ENCODE measurements at places on chromosomes 13 and 19.

- no peak for DNase-seq
Measured at GRCh38 chr19:18290302-18291018, 9.0 kb upstream of the JUND start.

DNA sequence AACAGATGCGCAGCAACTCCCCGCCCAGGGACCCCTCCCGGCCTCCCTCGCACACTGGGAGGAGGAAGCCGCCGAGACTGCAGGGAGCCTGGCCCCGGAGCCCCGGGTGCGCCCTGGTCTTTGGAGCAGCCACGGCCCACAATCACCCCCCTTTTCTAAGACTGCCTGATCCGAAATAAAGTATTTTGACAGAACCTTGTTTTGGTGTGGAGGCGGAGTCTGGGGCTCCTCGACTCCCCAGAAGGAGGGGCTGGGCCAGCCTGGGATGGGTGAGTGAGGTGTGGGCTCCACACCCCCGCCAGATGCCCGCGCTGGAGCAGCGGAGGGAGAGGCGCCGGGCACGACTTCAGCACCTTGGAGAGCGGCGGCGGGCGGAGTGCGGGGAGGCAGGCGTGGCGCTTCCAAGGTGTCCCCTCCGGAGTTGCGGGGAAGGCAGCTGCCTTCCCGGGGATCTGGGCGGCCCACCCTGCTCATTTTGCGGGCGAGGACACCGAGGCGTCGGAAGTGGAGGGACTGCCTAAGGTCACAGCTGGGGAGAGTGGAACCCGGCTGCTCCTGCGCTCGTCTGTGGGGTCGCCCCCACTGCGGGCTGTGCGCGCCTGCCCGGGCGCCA is 9.4 kb downstream of the SIRT6 start:
- DNase-seq: no peak

DNA sequence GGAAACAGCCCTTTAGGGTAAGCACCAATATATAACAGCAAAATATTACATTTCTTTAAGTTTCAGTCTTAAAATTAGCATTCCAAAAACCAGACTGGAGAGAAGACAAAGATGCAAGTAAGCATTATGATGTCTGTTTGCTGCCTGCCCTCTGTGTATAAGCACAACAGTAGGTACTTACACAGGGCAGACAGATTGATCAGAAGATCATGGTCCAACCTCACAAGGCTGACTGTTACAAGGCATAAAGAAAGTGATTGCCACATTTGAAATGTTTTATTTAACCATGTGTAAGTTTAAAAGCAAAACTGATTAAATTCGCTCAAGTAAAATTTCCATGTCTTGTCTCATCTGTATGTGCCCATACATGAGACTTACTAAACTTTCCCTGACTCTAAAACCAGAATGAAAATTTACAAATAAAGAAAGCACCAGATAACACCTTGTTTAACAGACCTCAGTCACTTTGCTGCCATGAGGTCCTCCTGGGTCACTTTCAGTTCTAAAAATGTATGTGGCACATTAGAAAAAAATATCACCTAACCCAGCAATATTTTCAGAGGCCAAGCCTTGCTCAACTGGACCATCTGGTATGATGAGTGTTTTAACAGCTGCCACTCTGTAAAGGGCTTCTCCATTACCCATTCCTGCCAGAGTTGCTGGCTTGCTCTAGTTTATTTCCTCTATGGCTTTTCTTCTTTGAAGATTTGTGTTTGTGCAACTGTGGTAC is 297.0 kb downstream of the RBM26 start:
- no peak for DNase-seq

DNA sequence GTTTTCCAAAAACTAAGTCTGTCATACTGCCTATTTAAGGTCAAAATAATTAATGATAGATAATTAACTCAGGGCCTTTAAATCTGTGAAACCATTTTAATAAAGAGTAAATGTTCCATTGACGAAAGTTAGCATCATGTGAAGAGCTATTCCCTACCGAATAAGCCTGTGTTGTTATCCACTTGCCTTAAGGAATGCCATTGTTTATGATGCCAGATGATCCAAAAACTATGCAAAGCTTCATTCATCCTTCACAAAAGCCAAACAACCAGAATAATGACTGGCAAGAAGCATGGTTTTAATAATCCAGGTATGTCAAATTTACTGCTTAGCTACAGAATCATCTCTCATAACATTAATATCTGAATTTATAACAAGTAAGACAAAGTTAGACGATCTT is 6.5 kb upstream of the GPC6 start:
- DNase-seq: no peak

DNA sequence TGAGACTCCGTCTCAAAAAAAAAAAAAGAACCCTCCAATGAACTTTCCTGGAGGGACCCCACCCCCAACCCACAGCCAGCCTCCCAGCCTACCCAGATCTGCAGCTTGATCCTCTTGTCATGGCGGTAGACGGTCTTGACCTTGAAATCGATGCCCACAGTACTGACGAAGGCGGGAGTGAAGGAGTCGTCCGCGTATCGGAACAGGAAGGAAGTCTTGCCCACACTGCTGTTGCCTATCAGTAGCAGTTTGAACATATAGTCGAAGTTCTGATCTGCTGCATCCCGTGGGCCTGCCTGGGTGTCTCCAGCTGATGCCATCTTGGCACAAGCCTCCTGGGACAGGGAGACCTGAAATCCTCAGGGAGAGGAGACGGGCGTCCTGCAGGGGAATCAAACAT is 2.4 kb downstream of the RAB3D start:
- DNase-seq: no peak

DNA sequence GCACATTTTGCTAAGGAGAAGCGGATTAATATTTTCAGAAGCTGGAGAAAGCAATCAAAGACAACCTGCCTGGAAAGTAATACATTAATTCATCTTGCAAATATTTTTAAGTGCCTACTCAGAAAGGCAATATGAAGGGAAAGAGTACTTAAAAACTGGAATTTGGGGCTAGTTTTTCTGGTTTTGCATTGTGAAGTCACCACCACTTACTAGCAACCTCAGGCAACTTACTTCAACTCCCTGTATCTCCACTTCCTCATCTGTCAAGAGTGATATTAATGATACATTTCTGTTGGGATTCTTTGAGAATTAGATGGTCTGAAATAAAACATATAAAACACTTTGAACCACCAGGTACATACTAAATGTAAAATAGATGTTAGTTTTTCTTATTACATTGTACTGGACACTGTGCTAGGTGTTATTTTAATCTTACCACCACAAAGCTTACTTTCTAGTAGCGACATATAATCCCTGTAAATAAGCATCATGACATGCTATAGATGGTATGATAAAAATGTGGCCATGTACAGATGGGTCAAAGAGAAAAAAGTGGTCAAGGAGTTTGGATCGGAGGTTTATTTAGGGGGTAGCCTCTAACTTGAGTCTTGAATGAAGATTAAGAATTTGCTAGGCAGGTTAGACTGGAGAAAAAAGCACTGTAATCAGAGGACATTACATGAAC is 101.2 kb downstream of the SPRY2 start:
- no peak for DNase-seq

DNA sequence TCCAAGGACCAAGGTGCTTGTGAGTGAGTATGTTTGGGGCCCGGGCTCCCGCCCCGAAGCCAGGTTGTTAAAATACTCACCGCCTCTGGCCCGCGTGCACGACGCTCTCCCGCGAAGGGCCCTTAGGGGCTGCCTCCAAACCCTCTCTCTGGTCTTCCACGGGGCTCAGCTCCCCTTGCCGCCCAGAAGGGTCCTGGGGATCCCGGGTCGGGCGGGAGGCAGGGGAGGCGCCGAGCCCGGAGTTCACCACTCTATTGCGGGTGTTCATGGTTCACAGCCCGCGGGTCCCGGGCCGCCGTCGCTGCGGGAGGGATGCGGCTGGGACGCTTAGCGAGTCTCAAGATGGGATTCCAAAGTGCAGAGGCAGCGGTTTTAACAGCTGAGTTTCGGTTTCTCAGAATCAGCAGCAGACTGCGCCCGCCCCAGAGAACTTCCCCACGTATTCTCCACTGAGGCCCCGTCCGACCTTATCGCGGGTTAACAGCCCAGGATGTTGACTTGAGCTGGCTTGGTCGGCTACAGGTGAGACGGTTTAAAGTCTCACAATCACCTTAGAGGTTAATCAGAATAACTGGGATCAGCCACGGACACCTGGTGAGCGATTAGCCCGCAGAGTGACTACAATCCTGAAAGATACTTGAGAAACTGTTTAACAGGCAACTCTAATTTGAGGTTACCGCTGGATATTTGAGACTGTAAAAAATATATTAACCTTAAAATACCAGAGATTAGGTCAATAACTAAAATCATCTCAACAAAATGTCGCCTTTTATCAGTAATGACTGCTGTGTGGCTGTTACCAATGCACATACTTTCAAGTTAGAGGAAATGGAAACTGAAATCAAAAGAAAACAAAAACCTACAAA is at the start of gene EPSTI1:
EPSTI1 (minus strand) TSS at position 344 of the 866 bp plus-strand sequence; CDS start at position 268, 76 bp downstream.
- DNase-seq: peak; percentile 30

GRCh38 chr19:30344446-30345425 is 27.4 kb upstream of the ZNF536 start:
- DNase-seq: no peak

- no peak for DNase-seq
Measured at GRCh38 chr19:33376423-33376822, 2.9 kb downstream of the CEBPG start.

DNA sequence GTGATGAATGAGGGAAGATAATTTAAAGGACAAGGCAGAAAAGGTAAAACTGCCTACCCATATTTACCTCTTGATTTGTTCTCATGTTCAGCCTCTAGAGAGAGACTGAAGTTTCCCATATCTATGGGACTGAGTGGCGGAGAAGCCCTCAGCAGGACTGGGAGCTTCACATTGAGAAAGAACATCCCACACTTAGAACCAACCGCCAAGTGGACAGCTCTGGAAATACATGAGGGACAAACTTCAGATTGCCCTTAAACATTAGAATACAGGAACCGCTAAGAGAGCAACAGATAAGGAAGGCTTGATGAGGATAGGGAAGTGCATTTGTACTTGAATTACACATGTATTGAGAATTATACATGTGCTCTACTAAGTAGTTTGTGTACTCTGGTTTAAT is 316.0 kb upstream of the MIR17HG start:
- DNase-seq: no peak

DNA sequence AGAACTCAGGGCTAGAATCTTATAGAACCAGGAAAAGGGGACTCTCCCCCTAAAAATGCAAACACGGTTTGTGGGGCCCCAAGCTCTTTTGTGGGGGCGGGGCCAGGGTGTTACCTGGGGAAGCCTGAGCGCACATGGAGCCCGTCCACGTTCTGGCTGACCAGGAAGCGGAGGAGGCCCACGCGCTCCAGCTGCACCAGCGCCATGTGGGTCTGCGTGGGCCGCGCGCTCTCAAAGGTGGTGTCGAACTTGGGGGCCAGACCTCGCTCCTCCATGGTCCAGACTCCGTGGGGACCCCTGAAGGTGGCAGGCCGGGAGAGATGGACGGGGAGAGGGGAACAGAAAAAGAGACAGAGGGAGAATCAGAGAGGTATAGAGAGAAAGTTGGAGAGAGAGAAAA is 3.4 kb downstream of the SIRT6 start:
- no peak for DNase-seq

DNA sequence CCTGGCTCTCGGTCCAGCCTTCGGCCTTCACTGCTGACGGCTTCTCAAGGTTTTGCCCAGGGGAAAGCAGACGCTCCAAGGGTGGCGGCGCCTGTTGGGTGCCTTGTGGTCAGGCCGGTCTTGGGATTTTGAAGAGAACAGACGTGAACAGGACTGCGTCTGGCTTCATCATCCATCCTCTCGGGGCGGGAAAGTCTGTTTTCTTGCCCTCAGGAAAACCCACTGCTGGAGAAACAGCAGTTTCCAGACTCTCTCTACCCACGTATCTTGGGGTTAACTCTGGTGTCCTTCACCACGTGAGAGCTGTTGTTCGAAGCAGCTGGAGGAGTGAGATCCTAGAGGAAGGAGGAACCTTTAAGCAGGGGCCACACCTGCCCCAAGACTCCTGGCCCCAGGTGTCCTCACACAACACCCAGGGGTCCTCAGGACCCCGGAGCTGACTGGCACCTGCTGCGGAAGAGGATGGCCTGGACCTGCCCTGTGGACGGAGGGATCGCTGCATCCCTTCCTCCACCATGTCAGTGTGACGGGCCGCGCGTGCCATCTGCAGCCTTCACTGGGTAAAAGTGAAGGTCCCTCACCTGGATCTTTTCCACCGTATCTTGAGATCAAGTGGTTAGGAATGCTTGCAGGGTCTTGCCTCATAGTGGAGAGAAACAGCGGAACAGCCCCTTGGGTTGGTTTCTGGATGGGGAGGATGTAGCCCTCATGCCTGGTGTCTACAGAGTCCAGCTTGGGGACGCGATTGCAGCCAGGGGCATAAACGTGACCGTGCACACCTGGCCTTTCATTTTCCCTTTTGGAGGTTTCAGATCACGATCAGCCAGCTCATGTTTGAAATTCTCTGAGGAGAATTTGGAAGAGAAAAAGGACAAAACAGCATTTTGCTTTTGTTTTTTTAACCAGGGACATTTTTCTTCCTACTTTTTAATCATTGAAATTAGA is 69.5 kb upstream of the MCF2L start:
- DNase-seq: no peak

- DNase-seq: no peak
Measured at GRCh38 chr19:8515317-8515716, 1.4 kb upstream of the ZNF414 start.

DNA sequence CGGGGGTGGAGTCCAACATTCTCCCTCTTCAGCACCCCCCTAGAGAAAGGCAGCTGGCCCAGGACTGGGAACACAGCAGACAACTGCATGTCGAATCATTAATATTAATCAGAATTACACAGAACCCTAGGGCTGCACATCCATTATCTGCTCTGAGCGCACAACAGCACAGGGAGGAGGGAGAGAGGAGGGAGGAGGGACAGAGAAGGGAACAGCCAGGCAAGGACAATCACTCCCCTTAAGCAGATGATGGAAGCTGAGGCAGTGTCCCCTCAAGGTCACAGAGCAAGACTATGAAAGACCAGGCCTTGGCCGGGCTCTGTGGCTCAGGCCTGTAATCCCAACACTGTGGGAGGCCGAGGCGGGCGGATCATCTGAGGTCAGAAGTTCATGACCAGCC is 25.7 kb downstream of the TLE6 start:
- DNase-seq: no peak

- DNase-seq: no peak
Measured at GRCh38 chr19:47374876-47375693, 26.0 kb downstream of the DHX34 start.

- no peak for DNase-seq
Measured at GRCh38 chr13:83929157-83929556, 46.9 kb upstream of the SLITRK1 start.

DNA sequence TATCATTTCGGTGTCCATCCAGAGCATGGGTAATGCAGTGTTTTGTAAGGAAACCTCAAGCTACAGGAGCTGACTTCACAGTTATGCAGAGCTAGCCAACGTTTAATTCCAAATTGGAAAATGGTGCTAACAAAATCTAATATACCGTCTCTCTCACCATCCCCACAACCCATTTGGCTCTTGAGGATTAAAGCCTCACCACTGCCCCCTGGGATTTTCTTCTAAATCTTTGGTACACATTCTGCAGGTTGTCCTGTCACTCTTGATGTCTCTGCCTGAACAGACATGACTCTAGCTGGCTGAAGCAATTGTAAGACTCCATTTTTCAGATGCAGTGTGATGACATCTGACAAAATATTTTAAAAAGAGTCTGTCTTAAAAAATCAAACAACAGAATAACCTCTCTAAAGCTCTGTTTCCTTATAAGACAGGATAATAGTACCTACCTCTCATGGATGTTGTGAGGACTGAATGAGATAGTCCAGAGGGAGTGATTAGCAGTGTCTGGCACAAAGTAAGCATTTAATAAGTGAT is 451.8 kb downstream of the SUCLA2 start:
- no peak for DNase-seq

GRCh38 chr19:49301165-49301865 is 23.7 kb downstream of the SLC6A16 start:
- DNase-seq: peak; percentile 62
